ENCODE measurements at places on chromosomes 11 and 22.

DNA sequence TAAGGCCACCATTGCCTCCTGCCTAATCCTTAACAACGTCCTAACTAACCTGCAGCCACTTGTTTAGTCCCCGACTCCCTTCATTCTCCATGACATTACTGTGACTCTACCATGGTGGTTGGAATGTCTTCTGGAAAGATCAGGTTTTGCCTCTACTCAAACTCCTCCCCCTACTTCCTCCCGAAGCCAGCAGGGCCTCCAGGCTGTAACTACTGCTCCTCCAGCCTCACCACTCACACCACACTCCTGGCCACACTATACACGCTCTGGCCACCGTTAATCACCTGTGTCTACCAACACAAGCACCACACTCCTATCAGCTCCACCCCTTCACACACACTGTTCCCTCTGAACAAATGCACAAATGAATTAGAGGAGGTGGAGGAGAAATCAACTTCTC lies 69.2 kb downstream of the PACSIN2 start:
- DNase-seq = no peak

GRCh38 chr11:69928121-69928520 lies 108.9 kb upstream of the FGF3 start:
- DNase-seq = no peak

DNA sequence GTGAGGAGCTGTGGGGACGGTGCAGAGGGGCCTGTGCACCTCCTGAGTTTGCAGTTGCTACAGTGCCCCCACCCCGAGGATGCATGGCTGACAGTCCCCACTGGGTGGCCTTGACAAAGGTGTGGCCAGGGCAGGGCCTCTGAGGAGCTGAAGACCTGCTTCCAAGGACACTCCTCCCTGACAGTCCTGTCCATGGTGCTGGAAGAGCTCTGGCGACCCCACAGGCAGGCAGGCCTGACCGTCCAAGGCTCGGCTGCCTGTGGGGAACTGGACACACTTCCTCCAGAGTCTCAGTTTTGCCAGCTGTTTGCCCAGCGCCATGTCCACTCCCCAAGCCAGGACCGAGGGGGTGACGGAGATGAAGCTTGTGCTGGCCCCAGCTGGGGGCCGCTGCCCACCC lies 32.7 kb downstream of the BRSK2 start:
- no peak for DNase-seq

DNA sequence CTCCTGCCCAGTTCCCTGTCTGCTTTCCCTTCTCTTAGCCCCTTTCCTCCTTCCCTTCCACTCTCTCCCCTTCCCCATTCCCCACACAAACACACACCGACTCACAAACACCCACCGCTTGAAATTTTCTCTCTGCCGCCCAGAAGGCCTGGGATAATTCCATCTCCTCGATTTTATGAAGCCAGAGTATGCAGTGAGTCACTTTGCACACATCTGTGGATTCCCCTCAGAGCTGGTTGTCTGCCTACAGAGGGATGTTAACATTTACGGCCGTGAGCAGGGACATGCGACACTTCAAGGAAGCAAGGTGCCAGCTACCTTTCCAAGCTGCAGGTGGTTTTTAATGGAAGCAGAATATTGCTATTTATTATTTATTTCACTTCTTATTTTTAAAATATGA lies 332.0 kb downstream of the TENM4 start:
- no peak for DNase-seq

- no peak for DNase-seq
Measured at GRCh38 chr22:26931471-26931870, 274.1 kb downstream of the MIAT start.

- DNase-seq = no peak
Measured at GRCh38 chr22:38033522-38034277, 23.5 kb upstream of the PICK1 start.

DNA sequence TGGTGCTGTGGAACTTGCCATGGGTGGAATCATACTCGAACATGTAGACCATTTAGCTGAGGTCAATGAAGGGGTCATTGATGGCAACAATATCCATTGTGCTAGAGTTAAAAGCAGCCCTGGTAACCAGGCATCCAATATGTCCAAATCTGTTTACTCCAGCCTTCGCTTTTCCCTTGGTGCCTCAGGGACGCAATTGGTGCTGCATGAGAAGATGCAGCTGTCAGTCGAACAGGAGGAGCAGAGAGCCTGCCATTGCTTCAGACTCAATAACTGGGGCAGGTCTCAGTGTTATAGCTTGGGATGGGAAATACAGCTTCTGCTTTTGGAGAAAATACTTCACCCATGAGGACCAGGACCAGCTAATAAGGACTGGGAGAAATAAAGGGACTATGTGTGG lies 5.0 kb upstream of the MCHR1 start:
- DNase-seq = no peak

DNA sequence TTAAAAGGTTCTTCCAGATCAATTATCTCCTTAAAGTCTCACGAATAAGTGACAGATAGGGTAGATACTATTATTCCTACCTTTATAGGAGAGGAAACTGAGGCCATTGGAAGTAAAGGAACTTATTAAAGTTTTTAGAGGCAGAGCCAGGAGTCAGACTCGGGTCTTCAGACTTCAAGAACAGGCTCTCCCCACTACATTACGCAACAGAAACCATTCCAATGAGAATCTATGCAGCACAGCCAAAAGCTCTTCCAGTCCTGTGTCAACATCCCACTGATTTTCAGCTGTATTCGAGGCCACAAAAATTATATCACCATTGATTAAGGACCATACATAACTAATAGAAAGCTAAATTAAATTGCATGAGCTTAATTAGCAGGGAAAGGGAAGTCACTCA lies 77.4 kb downstream of the RELT start:
- no peak for DNase-seq

DNA sequence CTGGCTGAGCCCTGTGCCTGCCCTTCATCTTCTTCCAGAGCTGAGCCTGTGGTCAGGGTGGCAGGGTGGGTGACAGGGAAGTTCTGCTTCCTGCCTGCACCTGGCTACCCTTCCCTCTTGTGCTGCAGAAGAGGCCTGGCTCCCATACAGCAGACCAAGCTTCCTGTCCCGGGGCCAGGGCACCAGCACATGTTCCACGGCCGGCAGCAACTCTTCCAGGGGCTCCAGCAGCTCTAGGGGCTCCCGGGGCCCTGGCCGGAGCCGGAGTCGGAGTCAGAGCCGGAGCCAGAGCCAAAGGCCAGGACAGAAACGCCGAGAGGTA lies 15.0 kb downstream of the ROBO3 start:
- DNase-seq = no peak

DNA sequence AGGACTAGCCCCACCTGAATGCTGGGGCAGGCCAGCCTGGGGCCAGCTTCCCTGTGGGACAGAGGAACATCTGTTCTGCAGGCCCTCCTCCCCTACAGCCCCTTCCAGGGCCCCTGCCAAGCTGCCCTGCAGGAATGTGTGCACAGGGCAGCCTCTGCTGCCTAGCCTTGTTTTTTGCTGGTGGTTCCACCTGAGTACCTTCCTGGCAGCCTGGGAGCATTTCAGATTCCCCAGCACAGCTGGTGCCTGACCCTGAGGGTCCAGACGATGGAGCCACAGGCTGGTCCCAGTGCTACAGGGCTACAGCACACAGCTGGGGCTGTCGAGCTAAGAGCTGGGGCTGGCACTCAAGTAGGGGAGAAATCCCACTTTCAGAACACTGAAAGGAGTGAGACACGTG lies 22.3 kb upstream of the GPR83 start:
- DNase-seq = no peak
